ENCODE measurements at places on chromosomes 3 and 15.

DNA sequence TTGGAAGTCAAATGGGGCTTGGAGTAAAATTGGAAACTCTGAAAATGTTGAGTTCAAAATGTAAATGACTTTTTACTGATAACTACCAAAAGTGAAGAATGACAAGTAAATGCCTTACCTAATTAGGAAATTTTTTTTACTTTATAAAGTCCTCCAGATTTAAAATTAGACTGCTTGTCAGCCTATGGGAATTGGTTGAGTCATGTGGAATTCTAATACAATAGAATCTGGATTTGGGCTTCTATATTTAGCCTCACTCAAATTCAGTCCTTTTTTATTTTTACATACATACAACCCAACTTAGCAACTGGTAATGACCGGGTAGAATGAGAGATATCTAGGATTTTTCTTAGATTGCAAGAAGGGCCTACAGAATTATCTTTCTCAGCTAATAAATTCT, 158.9 kb upstream of the CADPS start:
- no peak for DNase-seq

GRCh38 chr3:168659015-168659414, 563.3 kb upstream of the GOLIM4 start:
- DNase-seq = no peak

- no peak for DNase-seq
Observed at GRCh38 chr3:177491296-177492032, 294.2 kb upstream of the TBL1XR1 start.

DNA sequence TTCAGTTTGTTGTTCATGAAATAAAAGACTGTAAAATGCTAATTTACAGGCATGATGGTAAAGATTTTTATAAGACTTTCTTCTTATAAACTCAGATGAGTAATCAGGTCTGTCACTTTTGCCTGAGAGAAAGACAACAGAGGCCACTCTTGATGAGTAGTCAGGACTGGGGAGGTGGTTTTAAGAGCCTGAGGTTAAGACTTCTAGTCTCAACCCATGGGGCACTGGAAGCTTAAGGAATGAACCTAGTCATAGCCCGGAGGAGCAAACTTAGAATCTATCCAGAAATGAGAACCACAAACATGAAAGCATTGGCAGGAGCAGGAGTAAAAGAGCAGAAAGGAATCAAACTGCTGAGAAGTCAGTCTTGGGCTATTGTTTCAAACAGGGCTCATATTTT, 846.3 kb upstream of the ARPP21 start:
- no peak for DNase-seq

GRCh38 chr15:70222606-70223005, 124.9 kb upstream of the TLE3 start:
- no peak for DNase-seq

- DNase-seq = no peak
Observed at GRCh38 chr3:86792316-86792715, 198.6 kb downstream of the VGLL3 start.

- no peak for DNase-seq
Observed at GRCh38 chr3:71926616-71927015, 141.7 kb upstream of the PROK2 start.

DNA sequence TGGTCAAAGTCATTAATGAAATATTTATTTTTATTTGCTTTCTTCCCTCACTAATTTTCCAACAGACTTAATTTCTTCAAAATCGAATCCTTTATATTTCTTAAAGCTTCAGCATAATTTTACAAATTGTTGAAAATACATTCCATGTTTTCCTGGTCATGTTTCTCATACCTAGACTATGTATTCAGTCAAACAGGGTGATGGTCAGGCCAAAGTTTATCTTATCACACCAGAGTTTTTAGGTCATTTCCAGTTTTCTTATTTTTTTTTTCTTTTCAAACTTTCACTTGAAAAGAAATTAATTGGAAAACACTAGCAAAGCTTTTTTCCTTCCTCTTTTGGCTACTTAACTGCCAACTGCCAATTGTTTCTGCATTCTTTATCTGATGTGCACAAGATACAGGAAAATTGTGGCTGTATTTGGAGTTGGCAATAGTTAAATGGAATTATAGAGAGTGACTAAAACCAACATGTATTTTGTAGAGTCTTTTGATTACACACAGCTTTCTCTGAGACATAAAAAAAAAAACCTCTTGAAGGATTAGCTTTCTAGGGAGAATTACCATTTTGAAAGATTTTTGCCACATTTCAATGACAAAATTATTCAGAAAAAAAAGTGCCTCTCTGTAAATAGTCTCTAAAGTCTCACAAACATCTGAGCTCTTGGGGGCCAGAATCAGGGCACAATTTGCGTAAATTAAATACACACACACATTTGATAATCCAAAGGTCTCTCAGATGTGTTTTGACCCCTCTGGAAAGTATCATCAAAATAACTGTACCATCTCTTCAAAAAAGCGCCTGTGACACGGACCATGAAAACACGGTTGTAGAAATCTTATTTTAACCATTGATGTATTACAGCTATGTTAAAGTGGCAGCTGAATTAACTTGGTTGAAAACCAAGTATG, 603.2 kb upstream of the KCNMB2 start:
- no peak for DNase-seq

DNA sequence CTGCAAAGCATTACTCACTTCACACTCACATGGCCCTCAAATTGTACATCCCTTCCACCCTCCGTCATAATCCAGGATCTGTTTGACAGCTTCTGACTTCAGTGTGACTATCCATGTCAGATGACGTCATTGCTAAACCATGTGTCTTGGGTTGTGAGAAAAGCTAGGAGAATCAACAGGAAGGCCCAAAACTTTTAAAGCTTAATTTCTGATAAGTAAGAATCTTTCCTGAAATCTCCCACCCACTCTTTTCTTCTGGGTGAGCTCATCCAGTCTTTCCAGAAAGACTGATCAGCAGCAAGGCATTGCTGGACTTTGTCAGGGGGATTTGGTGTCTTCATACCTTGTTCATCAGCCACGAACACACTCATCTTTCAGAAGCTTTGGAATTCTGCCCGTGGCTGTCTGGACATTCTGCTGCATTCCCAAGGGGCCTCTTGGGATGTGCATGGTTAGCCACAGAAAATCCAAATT, 11.5 kb upstream of the LMCD1 start:
- no peak for DNase-seq

- DNase-seq = no peak
Observed at GRCh38 chr15:20271647-20272046, 270.0 kb downstream of the GOLGA6L6 start.

DNA sequence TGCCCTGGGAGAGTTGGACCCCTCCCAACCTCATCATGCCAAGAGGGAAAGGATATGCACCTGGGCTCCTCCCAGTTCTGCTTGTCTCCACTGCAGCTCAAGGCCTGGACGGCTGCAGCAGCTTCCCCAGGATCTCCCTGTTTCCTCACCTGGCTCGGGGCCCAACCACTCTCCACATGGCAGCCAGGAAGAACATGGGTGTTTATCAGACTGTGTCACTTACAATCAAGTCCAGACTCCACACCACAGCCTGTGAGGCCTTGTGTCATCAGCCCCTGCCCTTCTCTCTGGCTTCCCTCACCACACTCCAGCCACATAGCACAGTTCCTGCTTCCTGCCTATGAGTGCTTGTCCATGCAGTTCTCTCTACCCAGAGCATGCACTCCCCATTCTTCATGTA, 534.4 kb downstream of the EPHB1 start:
- no peak for DNase-seq

- DNase-seq = peak; percentile 36
Observed at GRCh38 chr15:51121118-51121517, 26.4 kb upstream of the TNFAIP8L3 start.
